Iris pigment epithelial cell (primary cell): ENCODE measurements at places on chromosomes 1 and 21.

- peak; percentile 44 for DNase-seq
Observed at GRCh38 chr1:233140974-233141373, 154.6 kb downstream of the PCNX2 start.

GRCh38 chr1:53890522-53890941, 935 bp upstream of the YIPF1 start:
- no peak for DNase-seq

DNA sequence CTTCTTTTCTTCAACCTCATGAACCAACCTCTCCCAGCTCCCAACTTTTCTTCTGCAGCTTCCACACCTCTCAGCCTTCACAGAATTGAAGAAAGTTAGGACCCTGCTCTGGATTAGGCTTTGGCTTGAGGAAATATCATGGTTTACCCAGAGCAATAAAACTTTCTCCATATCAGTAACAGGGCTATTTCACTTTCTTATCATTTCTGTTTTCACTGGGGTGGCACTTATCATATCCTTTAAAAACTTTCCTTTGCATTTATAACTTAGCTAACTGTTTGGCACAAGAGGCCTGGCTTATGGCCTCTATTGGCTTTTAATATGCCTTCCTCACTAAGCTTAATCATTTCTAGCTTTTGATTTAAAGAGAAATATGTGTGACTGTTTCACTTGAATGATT, 9.4 kb upstream of the FAM3B start:
- no peak for DNase-seq

DNA sequence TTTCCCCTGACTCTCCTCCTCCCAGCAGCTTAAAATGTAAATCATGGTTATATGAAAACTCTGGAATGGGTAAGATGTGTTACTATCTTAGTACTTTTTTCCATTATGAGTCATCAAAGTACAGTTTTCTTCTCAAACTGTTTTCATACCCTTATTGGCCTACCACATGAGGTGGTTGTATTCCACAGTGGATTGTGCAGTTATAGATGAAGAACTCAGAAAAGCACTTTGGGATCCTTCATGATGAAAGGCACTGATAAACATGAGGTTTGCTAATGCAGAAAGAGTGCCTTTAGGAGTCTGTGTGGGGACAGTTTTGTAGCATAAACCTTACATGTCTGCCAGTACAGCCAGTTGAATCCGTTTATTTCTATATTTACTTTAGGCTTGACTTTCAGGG, 32.0 kb upstream of the MYOCOS start:
- peak; percentile 73 for DNase-seq

DNA sequence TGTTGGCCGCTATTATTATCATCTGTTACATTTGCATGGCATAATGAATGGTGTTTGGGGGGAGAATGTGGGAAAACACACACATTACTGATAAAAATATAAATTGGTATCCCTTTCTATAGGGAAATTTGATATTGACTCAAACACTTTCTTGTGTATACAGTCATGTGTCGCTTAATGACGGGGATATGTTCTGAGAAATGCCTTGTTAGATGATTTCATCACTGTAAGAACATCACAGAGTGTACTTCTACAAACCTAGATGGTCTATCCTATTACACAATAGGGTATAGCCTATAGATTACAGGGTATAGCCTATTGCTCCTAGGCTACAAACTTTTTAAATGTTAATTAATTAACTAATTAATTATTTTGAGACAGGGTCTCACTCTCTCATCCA, 67.2 kb upstream of the B3GALNT2 start:
- no peak for DNase-seq

DNA sequence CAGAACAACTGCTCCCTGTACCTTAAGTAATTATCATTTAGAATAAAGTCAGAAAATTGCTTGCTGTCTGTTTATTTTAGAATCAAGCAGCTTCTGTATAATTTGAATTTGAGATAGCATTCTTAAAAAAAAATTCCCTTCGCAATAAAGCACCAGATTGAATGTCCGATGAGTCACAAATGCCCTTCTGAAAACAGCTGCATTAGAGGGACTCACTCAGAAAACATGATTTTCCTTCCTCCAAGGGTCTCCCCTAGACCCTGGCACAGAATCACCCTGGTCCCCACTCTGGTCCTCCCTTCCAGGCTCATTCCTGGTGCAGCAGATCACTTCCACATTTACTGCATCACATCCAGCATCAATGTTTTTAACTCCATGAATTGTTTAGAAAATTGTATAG, 471.1 kb upstream of the VAMP3 start:
- peak; percentile 84 for DNase-seq

DNA sequence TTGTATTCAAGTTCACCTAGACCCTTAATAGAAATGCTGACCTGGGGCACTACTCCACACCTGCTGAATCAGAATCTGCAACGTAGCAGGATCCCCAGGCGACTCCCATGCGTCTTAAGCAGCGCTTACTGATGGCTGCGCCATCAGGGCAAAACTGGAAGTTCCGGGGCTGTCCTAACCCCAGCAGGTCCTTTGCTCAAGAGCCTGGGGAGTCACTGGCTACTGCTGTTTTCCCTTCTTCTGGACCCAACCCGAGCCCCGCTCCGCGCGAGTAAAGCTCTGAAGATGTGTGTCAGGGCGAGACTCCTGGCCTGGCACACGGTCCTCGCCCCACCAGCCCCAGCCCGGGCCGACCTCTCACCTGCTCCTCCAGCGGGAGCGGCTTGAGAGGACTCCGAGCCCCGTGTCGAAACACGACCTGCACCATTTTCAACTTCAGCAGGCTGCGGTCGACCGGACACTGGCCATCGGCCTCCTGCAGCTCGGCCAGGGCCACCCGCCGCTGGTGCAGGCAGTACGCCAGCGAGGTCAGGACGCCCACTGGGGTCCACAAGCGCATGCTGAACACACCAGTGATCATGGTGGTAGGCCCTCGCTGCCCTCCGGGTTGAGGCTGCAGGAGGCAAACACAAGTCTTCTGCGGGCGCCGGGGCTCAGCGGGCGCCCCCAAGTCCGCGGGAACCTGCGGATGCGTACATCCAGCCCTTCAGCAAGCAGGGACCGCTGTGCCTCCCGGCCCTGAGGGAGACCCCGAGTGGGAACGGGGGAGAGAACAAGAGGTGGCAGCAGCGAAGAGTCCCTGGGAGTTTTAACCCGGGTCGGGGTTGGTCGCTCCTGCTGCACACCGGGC, 630 bp downstream of the ACP6 start:
- peak; percentile 67 for DNase-seq

DNA sequence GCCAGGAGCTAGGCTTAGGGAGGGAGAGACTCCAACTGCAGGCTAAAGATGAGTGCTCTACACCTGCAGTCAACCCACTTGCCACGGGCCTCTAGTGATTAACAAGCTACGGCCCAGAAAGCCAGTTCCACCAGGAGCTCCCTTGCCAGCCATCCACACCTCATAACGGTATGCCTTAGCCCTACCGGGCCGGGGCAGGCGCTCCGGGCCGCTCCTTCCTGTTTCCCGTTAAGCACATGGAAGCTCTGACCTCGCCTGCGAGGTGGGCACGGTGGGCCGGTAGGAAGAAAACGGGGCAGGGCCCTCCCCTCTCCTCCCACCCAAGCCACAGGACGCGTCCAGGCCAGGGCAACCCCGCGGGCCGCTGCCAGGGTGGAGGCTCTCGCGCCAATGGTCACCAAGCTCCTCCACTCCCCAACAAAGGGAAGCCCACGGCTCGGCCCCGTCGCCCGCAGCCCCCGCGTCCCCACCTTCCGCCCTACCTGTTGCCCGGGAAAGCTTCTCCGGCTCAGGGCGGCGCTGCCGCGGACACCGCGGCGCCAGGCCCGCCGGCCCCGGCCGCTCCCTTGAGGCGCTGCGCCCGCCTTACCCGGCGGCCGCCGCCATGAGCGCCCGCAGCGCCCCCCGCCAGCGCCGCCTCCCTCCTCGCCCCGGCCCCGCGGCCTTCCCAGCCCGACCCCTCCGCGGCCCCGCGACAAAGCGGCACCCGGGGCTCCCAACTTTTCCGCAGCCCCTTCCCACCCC, 627 bp downstream of the CERS2 start:
- DNase-seq, result no peak
